Chondrocyte (in vitro differentiated cells): ENCODE measurements at places on chromosomes 16 and 17.

GRCh38 chr17:36947922-36948716 is 635 bp upstream of the AATF start:
- no peak for DNase-seq

- no peak for DNase-seq
Observed at GRCh38 chr17:66381701-66382362, 79.4 kb downstream of the PRKCA start.

DNA sequence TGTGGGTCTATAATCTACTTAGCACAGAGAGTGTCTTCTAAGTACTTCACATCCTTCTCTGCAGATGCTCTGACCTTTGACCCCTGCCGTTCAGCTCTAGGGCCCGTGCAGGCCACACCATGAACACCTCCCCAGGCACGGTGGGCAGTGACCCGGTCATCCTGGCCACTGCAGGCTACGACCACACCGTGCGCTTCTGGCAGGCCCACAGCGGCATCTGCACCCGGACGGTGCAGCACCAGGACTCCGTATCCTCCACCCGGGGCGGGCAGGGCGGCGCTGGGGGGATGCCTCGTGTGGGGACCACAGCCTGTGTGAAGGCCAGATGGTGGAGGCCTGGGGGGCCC is 686 bp downstream of the MLST8 start:
- no peak for DNase-seq

DNA sequence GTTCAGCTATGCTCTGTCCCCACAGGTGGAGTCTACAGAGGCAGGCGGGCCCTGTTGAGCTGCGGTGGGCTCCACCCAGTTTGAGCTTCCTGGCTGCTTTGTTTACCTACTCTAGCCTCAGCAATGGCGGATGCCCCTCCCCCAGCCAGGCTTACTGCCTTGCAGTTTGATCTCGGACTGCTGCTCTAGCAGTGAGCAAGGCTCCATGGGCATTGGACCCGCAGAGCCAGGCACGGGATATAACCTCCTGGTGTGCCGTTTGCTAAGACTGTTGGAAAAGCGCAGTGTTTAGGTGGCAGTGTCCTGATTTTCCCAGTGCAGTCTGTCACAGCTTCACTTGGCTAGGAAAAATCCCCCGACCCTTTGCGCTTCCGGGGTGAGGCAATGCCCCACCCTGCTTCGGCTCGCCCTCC is 89.1 kb downstream of the BCAS3 start:
- no peak for DNase-seq

DNA sequence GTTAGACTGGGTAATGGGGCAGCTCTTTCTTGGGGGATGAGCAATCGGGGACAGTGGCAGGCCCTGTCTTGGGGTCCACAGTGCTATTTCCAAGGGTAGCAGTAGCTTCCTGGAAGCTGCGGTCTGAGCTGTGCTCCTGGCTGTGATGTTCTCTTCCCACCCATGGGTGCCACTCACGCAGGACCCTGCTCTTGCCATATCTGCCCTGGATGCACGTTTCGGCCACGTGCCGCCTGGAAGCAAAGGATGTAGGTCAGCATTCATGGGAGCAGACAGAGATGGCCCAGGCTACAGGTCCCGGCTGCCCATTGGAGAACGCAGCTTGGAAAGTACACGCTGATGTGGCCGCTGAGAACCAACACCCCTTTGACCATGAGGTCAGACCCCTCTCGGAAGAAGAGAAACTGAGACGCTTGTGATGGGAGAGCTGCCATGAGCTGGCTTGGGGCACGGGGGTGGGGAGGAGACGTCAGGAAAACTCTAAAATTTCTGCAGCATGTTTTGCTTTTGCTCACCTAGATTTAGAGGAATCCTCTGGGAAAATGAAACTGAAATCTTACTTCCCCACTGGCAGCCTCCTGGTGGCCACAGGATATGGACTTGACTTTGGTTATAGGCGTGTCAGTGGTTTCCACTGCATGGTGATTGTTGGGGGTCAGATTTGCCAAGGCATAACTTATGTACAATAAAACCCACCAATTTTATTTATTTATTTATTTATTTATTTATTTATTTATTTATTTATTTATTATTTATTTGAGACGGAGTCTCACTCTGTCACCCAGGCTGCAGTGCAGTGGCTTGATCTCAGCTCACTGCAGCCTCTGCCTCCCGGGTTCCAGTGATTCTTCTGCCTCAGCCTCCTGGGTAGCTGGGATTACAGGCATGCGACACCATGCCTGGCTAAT is 36.2 kb upstream of the IRF8 start:
- DNase-seq: peak; percentile 61

GRCh38 chr16:89565506-89566372 is 5.3 kb downstream of the RPL13 start:
- DNase-seq: no peak

DNA sequence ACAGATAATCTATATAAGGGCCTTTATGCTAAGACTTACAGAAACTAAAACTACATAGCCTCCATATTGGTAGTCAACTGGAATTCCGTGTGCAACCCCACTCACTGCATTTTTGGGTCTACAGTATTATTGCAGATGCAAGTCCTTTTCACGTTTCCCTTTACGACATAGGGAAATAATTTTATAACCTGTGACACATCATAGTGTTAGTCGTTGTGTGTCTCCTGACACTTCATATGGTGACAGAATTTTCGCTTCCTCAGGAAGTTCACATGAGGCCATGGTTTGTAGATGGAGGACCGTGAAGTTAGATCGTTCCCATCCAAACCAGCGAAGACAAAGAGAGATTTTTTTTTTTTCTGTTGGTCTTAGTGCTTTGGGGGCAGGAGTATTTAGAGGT is 15.7 kb upstream of the MRC2 start:
- DNase-seq: no peak
